ENCODE measurements at places on chromosomes 3 and 15.

- no peak for DNase-seq
Measured at GRCh38 chr15:33119273-33119672, 75.2 kb downstream of the FMN1 start.

DNA sequence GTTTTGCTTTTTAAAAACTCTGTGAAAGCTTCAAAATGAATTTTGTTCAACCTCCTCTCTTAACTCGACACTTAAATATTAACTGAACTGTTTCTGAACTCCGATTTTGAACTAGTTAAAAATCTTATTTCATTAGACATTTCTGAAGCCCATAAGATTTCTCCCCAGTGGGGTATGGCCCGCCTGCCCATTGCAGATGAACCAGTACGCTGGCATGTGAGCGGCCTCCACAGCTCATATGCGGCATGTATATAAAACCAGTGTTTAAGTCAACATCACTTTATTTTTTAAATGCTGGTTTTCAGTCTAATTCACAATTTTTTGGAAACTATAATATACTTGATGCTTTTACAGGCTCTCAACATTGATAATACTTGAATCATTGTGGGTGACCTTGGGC lies 50.2 kb downstream of the CPN2 start:
- DNase-seq: no peak

- peak; percentile 67 for DNase-seq
Measured at GRCh38 chr15:35181538-35181937, 96.4 kb upstream of the NANOGP8 start.

DNA sequence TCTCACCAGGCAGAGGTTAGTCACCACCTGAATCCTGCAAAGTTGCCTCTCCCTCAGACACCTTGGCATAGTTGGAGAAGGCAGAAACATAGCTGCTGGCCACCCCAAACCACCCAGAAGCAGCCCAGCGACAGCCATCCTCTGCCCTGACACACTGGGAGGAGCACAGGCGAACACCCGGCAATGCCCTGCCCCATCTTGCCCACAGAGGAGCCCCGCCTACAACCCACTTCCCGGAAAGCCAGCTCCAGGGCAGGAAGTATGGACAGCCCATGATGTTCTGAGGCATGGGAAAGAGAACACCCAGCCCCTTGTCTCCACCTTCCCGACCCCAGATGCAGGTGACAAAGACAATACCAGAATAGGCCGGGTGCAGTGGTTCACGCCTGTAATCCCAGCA lies 12.6 kb upstream of the SHISA5 start:
- no peak for DNase-seq

- no peak for DNase-seq
Measured at GRCh38 chr3:61505197-61505596, 56.2 kb upstream of the PTPRG start.

GRCh38 chr3:183385698-183386613 lies 42.5 kb downstream of the MCF2L2 start:
- peak; percentile 74 for DNase-seq

GRCh38 chr15:77836906-77837648 lies 204.4 kb upstream of the LINGO1 start:
- no peak for DNase-seq

GRCh38 chr3:49769286-49769915 lies 16.9 kb downstream of the IP6K1 start:
- peak; percentile 51 for DNase-seq

DNA sequence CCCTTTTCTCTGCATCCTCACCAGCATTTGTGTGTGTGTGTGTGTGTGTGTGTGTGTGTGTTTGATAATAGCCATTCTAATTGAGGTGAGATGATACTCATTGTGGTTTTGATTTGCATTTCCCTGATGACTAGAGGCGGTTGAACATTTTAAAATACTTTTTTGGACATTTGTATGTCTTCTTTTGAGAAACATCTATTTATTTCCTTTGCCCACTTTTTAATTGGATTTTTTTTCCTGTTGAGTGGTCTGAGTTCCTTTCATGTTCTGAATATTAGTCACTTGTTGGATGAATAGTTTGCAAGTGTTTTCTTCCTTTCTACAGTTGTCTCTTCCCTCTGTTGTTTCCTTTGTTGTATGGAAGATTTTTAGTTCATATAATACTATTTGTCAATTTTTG lies 54.3 kb upstream of the THSD4 start:
- DNase-seq: no peak

GRCh38 chr15:58309963-58310928 lies 121.5 kb upstream of the LIPC start:
- DNase-seq: no peak

- no peak for DNase-seq
Measured at GRCh38 chr3:72690629-72691028, 157.6 kb downstream of the SHQ1 start.

- DNase-seq: no peak
Measured at GRCh38 chr3:131216330-131216729, 165.2 kb upstream of the NUDT16 start.

GRCh38 chr15:97623091-97623661 lies 337.3 kb upstream of the ARRDC4 start:
- DNase-seq: no peak

DNA sequence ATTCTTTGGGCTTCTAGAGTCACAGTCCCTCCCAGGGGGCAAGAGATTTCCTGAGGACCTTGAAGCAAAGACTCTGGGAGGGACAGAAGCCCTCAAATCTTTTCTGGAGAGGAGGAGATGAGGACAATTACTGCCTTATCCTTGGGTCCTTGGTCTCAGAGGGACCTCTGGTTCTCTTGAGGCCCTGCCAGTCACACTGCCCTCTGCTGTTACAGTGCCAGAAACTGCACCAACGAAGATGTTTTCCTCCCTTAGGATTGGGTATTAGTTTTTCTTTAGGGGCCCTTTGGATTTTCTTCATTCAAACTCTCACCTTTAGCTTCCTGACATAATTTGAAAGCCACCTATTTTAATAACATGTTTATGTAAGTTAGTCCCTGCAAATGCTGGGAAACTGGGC lies 58.2 kb upstream of the SCN5A start:
- no peak for DNase-seq

DNA sequence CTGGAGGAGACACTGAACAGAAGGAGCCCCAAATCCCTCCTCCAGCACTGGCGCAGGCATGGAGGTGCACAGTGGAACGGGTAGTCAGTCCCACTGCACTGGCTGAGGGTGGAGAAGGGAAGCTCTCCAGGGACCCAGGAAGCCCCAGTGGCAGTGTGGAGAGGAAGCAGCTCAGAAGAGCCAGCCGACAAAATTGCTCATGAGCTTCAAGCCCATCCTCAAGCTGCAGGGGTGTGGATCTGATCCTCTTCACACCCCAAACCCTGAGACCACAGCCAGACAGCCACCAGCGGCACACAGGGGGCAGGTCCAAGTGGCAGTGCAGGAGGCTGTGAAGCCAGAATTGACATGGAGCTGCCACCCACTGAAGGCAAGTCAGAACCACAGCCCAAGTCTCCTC lies 32.1 kb downstream of the CYFIP1 start:
- DNase-seq: no peak

GRCh38 chr3:79167651-79168416 lies 600.0 kb downstream of the ROBO1 start:
- peak; percentile 77 for DNase-seq

DNA sequence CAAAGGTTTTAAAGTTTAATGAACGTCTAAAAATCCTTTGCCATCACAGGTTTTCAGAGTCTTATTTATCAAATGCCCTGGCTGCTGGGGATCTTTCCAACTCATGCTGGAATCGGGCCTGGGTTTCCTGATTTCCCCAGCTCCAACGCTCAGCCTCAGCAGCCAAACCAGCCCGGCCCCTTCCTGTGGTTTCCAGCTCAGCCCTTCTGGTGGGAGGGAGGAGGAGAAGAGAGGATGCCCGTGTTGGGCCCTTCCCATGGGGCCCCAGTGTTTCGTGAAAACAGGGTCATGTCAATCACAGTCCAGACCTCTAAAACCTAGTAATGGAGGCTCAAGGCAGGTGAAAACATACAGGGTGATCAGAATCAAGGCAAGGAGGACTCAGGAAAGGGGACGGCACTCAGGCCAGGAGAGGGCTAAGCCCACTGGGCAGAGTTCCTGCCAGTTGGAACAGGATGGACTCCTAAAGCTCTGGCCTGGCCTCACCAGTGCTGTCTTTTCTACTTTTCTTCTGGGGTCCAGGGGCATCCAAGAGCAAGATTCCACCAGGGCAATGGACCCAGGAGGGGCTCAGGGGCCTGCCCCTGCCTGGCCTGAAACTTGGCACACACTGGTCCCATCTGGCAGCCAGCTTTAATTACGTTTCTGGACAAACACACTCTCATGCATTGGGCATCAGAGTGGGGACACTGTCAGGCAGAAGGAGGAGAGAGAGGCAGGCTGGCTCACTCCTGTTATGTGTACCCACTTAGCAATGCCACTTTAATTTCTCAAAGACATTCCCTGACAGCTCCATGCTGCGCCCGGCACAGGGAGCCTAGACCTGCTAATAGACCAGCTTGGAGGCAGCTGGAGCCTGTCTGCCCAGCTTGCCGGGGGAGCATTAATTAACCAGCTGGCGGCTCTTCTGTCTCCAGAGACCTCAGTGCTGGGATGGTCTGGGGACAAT lies 194.6 kb downstream of the FAM43A start:
- DNase-seq: no peak

DNA sequence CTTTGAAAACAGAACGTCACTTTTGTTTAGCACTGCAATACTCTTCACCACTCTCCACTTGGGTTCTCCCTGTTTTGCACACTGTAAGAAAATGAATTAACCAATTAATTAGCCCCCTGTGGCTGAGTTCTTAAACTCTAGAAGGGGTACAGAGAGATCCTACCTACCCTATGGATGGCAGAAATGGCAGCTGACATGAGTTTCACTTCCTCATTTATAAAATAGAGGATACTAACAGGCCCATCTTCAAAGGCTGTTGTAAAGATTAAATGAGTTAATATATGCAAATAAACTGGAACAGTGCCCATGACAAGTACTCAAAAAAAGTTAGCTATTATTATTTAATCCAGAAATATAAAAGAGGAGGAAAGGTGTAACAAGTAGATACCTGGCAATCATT lies 36.9 kb downstream of the SUCLG2 start:
- DNase-seq: no peak

- peak; percentile 86 for DNase-seq
Measured at GRCh38 chr15:85667491-85668424, 127.0 kb downstream of the KLHL25 start.

DNA sequence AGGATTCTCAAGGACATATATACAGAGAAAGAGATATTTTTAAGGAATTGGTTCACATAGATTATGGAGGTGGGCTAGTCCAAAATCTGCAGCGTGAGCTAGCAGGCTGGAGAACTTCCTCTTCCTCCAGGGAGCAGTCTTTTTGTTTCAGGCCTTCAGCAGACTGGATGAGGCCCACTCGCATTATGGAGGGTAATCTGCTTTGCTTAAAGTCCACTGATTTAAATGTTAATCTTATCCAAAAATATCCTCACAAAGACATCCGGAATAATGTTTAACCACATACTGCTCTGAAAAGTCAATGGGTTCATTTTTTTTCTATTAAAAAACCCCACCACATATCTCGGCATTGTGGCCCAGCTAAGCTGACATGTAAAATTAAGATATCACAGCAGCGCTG lies 22.2 kb upstream of the NRROS start:
- DNase-seq: no peak

DNA sequence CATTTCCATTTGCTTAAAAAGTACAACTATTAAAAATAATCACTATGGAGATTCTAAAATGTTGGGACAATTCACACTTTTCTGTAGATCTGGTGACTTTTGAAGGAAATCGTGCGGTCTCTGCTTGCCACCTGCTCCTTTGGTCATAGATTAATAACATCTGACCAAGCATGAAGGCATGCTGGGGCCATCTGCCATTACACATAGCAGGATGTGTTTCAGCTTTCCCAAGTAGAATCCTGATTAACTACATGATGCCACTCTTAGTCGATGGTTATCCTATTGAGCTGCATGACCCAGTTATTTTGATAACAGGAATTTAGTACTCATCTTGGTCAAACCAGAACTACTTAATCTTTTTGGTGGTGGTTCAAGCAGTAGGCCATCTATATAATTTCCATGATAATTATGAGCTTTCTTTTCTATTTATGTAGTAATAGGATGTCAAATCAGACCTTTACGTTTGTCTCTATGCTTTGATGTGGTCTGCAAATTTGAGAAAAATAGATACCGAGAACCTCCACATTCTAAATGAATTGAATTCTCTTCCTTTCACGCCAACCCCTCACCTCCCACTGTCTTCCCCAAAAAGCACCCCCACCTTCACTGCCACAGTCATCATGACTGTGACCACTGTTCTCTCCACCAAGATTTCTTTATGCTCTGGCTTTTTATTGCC lies 158.1 kb downstream of the DIPK2A start:
- DNase-seq: peak; percentile 5

DNA sequence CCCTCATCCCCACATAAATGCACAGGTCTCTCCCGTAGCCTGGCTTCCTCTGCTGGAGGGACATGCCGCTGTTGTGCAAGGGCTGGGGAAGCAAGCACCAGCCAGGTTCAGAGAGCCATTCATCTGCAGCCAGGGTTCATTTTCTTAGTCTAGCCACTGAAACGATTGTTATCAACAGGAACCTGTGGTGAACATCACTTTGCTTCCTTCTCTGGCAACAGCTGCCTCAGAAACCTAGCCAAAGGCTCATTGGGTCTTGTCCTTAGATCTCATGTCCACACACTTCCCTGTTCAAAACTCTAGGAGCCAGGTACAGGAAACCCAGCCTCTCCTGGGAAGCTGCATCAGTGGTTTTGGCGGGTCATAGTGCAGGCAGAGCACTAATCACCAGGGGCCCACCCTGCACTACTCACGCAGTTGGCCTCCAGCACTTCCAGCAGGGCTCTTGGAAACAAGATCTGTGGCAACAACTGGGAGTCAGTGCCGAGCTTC lies 47.0 kb downstream of the OXNAD1 start:
- DNase-seq: no peak

GRCh38 chr15:34782901-34783300 lies 12.4 kb downstream of the ACTC1 start:
- DNase-seq: no peak

DNA sequence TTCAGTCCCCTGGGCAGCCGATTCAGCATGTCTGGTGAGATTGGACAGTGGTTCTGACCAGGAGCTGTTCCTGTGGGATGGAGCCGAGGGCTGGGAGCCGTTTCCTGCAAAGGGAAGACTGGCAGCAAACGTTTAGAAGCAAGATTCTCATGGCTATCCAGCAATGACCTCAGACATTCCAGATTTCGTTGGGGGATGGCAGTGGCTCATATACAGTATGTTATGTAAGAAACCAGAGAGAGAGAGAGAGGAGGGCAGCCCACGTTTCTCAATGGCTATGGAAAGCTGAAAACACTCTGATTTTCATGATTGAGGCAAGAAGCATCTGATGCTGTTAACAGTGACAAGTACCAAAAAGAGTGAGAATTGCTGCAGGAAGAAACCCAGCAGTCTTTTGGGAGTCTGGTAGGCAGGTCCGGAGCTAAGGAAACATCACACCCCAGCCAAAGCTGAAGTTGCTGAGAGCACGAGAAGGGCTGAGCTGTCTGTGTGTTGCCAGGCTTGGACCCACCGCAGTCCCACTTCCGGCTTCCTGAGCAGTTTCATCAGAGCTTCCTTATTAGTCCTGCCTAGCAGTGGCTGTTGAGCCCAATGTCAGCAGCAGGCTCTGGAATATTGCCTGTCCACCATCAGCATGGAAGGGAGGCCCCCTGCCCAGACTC lies 25.6 kb upstream of the VPS8 start:
- no peak for DNase-seq
